ENCODE measurements at places on chromosomes 11 and 22.

GRCh38 chr22:38016182-38017151, 32.1 kb upstream of the SOX10 start:
- no peak for DNase-seq

DNA sequence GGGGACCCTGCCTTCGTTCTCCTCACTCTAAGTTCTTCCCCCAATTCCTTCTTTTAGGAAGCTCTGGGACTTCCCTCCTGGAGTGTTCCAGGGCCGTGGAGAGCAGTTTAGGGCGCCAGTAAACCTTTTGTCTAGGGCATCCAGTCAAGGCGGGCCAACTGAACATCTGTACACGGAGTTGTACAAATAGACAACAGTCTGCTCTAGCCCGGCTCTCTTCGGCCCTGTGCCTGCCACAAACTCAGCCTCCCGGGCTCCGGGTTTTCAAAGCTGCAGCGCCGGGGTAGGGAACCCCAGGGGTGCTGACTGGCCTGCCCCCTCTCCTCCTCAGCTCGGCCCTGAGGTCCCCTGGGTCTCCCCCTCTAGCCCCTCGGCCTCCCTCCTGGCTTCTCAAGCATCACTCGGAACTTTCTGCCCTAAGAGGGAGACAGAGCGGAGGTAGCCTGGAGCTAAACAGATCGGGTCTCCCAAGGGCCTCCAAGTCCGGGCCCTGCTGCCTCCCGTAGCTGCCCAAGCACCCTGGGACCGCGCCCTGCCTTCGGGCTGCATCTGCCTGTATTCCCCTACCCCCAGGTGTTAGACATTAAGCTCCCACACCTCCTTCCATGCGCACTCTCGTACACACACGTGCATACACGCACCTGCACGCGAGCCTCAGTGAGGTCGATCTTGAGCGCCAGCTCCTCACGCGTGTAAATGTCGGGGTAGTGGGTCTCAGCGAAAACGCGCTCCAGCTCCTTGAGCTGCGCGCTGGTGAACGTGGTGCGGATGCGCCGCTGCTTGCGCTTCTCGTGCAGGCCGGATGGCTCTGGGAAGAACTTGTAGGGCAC, 3.3 kb downstream of the PHOX2A start:
- DNase-seq: no peak

DNA sequence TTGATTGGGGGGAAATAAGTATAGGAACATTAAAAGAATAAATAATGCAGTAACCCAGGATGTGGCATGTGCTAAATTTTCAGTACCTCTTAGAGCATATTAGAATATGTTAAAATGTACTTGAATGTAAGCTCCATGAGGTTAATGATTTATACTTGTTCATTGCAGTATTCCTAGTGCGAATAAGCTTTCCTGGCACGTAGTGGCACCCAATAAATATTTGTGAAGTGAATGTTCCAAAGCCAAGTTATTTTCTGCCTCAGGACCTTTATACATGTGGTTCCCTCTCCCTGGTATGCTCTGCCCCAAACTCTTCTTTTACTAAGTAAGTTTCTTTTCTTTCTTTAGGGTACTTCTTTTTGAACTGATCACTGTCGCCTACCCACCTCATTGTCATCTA, 118.8 kb downstream of the DBX1 start:
- DNase-seq: no peak

DNA sequence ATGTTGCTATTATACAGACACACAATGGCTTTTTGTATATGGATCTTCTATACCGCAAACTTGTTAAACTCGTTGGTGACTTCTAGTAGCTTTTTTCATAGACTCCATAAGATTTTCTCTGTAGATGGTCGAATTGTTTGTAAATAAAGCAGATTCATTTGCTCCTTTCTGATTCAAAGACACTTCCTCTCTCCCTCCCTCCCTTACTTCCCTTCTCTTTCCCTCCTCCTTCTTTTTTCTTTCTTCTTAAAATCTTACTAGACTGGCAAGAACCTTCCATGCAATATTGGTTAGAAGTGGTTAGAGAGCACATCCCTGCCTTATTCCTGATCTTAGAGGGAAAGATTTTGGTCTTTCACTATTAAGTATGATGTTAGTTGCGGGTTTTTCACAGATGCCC, 36.4 kb downstream of the MYEOV start:
- DNase-seq: no peak

GRCh38 chr11:76026281-76026680, 180.0 kb downstream of the WNT11 start:
- no peak for DNase-seq

DNA sequence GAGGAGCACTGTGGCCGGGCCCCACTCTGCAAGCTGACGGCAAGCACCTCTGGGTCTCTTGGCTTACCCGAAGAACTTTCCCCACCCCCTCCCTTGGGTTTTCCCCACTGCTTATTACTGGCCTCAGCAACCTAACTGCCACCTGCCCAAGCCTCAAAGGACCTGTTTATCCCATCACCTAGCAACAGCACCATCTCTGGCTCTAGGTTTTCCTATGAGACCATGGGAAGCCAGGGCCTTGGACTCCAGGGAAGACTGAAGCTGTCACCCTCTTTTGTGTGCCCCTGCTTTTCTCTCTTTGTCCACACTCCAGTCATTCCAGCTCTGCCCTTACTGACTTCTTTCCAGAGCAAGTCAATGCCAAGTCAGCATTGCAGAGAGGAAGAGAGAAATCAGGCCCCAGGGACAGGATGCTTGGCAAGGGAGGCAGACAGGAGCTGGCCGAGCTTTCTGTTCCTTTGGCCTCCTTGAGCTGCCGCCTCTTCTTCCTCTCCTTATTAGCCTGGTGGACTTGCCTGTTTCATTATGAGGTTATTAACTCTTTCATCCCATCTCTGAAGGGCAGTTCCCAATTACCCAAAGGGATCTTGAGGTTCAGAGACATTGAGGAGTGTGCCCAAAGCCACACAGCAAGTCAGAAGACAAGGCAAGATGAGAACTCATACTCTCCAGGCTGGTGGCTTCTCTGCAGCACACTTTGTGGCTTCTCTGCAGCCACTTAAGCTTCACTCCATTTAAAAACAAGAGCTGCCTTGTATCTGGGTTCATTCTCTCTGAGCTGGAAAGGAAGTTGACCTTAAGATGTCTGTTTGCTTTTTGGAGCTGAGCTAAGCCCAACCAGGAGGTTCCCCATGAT, at the start of gene SMIM35:
Gene SMIM35, minus strand, starts transcription at position 51 of the 856 bp plus-strand sequence. CDS start 206 bp downstream, outside the sequence.
- no peak for DNase-seq

Data from stimulated activated CD4-positive, alpha-beta T cell treated with anti-CD3 and anti-CD28 coated beads, TNF-alpha, amount 100 ng/mL, for 1 hour (primary cell).